Endothelial cell of umbilical vein (primary cell): ENCODE measurements at places on chromosomes 11 and 22. TPM values are rescaled to one million over a fixed set of nuclear protein-coding genes. Genes with fewer than 3 reads are reported as not detected.

Gene TMEM132A
- polyA plus RNA-seq: 74.3 and 97.9 TPM in 2 replicates

Gene CCDC116
- polyA plus RNA-seq: 0.18 and 0.21 TPM in 2 replicates

Gene MOB2
- 50.6 and 54.9 TPM in 2 replicates for polyA plus RNA-seq

Gene CBY1
- polyA plus RNA-seq: 38.9 and 41.8 TPM in 2 replicates

Gene PKDREJ
- not detected in 2 replicates for polyA plus RNA-seq

Gene OR51B2
- polyA plus RNA-seq: not detected in 2 replicates

Gene GLB1L2
- 0.48 and 0.59 TPM in 2 replicates for polyA plus RNA-seq

Gene LRRC32
- polyA plus RNA-seq: 70.2 and 77.2 TPM in 2 replicates

Gene MMP7
- polyA plus RNA-seq: 0.25 and 0.65 TPM in 2 replicates

- H3K27ac ChIP-seq: no peak overlapping the region
- no peak overlapping the region for H3K4me3 ChIP-seq
- no peaks in the 10 kb centered on the region for H3K36me3 ChIP-seq
- H3K27me3 ChIP-seq: no peaks in the 10 kb centered on the region
- peaks cover 51% of the 10 kb centered on the region for H3K4me1 ChIP-seq
Measured at GRCh38 chr11:62547691-62548281, 1.2 kb upstream of the AHNAK start.

DNA sequence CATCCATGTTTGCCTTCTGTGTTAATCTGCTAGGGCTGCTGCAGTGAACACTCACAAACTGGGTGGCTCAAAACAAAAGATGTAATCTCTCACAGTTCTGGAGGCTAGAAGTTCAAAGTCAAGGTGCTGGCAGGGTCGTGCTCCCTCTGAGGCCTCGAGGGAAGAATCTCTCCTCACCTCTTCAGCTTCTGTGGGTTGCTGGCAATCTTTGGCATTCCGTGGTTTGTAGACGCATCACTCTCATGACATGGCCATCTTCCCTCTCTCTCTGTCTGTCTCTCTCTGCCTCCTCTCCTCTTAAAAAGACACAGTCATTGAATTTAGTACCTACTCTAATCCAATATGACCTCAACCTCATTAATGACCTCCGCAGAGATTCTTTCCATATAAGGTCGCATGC, 78.8 kb downstream of the TSPAN18 start:
- DNase-seq: no peak
- H3K27me3 ChIP-seq: peaks cover 13% of the 10 kb centered on the region
- no peaks in the 10 kb centered on the region for H3K36me3 ChIP-seq
- no peak overlapping the region for H3K4me3 ChIP-seq

DNA sequence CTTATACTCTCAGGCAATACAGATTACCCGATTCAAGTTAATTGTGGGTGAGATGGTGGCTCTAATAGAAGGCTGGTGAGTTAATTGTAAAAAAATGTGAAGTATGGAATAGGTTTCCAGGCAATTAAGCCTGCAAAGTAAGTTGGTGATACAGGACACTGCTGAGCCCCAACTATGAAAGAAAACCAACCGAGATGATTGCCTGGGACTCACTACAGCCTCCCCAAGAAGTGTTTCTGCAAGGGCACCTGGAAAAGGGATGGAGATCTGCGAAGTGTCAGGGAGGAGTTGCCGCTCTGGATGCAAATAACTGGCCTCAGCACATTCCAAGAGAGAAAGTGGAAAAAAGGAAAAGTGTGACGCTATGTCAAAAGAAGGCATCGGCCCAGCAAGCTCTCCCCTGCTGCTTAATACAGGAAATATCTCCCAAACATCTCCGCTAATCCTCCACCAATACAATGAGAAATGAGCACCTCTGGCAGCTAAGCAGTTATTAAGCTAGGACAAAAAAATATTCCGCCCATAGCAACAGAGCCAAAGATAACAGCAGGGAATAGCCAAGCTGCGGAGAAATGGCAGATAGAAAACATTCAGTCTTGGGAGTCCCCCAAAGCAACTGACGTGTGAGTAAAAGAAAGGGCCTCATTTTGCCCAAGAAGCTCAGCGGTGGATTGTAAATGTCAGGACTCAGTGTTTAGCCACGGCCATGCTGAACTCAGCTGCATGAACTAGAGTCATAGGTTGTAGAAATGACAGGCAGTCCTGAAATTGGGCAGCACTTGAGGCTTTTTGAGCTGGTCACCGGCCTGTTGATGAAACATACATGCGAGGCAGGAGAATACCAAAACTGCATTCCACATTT, 133.7 kb downstream of the SNX19 start:
- H3K27me3 ChIP-seq: no peaks in the 10 kb centered on the region
- DNase-seq: peak; percentile 66
- H3K36me3 ChIP-seq: no peaks in the 10 kb centered on the region
- no peak overlapping the region for H3K4me3 ChIP-seq
- peaks cover 23% of the 10 kb centered on the region for H3K4me1 ChIP-seq
- H3K27ac ChIP-seq: peak overlapping the region; percentile 23

DNA sequence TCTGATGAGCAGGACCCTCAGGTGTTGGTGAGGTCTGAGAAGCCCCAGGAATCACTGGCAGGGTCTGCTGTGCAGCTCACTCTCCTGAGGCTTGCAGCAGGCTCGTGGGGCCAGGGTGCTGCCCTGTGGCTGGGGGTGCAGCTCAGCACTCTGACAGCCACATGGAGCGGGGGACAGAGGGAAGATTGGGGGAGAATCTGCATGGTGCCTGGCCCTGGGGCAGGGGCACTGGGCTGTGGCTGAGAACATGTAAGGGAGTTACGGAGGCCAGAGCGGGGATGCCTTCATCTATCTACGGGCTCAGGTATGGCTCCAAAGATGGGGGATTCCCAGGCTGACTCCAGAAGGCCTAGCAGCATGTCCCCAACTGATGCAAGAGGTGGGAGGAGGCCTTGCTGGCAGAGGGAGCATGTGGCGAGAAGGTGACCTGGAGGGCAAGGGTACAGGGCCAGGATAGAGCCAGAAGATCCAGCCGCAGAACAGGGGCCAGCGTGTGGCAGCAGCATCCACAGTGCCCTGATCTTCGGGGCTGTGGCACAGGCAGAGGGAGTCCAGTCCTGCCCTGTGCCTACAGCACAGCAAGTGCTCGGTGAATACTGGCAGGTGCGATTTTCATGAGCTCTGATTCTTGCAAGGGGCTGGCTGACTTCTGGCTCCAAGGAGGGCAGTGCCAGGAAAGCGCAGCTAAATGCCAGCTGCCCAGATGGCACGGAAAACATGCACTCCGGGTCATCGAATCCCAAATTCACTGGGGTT, 184.7 kb downstream of the CTTN start:
- H3K4me3 ChIP-seq: no peak overlapping the region
- H3K27me3 ChIP-seq: no peaks in the 10 kb centered on the region
- no peak for DNase-seq

- no peak overlapping the region for H3K4me3 ChIP-seq
- peaks cover 25% of the 10 kb centered on the region for H3K4me1 ChIP-seq
- no peaks in the 10 kb centered on the region for H3K36me3 ChIP-seq
- no peak for DNase-seq
Measured at GRCh38 chr22:36435516-36436415, 45.7 kb downstream of the TXN2 start.

GRCh38 chr11:82890936-82891335, 9.3 kb downstream of the PRCP start:
- peaks cover 35% of the 10 kb centered on the region for H3K4me1 ChIP-seq
- no peak for DNase-seq
- peak overlapping the region; percentile 63 for H3K27ac ChIP-seq

DNA sequence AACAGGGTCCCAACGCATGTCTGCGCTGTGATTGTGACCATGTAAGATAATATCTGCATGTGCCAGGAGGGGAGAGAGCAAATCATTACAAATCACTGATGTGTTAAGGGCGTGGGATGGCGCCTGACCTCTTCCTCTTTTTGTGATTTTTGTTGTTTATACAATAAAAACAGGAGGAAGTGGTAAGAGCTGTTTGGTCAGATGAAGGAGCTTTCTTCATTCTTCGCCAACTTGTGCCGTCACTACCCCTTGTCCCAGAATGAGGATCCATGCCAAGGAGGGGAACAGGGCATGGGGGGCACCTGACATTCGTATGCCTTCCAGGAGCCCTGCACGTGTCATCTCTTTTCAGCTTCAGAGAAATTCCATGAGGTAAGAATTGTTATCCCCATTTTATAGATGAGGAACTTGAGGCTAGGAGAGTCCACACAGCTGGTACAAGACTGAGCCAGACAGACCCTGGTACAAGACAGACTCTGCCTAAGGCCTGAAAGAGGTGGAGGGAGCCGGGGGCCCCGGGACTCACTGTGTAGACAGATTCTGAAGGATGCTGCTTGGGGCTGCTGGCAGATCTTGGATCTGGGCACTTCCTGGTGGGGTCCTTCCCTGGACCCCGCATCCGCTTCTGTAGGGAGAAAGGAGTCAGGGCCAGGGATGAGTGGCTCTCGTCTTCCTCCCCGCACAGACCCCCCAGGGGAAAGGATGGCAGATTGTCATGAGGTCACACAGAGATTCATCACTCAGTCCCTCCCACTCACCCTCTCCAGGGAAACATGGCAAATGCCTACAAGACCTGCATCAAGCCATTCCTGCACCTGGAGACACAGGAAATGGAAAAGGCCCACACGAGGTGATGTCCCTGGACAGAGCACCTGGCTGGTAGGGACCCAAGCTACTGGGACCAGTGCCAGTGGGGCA, 34.6 kb downstream of the NFAM1 start:
- DNase-seq: peak; percentile 24
- no peak overlapping the region for H3K27ac ChIP-seq
- no peaks in the 10 kb centered on the region for H3K4me1 ChIP-seq
- H3K27me3 ChIP-seq: peaks cover 2% of the 10 kb centered on the region
- H3K36me3 ChIP-seq: no peaks in the 10 kb centered on the region

DNA sequence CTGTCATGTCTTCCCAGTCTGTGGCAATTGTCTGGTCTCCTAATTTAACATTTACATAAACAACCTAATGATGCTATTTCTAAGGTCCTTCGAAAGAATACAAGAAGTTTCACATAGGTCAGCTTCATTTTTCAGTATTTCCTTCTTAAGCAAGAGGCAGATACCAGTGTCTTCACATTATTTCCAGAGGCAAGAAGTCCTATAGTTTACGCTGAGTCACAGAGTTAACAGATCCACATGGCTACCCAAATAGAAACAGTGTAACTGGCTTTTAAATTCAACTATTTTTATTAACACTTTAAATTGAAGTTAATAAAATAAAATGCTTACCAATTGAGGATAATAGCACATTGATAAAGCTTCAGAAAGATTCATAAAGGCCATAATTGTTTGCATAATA, 10.9 kb downstream of the PRRG4 start:
- H3K36me3 ChIP-seq: no peaks in the 10 kb centered on the region
- H3K27ac ChIP-seq: no peak overlapping the region
- no peak overlapping the region for H3K4me3 ChIP-seq
- H3K4me1 ChIP-seq: no peaks in the 10 kb centered on the region

GRCh38 chr11:24760681-24761080, 263.8 kb downstream of the LUZP2 start:
- H3K27ac ChIP-seq: no peak overlapping the region
- H3K36me3 ChIP-seq: no peaks in the 10 kb centered on the region
- H3K27me3 ChIP-seq: no peaks in the 10 kb centered on the region
- no peak for DNase-seq
- H3K4me1 ChIP-seq: no peaks in the 10 kb centered on the region

DNA sequence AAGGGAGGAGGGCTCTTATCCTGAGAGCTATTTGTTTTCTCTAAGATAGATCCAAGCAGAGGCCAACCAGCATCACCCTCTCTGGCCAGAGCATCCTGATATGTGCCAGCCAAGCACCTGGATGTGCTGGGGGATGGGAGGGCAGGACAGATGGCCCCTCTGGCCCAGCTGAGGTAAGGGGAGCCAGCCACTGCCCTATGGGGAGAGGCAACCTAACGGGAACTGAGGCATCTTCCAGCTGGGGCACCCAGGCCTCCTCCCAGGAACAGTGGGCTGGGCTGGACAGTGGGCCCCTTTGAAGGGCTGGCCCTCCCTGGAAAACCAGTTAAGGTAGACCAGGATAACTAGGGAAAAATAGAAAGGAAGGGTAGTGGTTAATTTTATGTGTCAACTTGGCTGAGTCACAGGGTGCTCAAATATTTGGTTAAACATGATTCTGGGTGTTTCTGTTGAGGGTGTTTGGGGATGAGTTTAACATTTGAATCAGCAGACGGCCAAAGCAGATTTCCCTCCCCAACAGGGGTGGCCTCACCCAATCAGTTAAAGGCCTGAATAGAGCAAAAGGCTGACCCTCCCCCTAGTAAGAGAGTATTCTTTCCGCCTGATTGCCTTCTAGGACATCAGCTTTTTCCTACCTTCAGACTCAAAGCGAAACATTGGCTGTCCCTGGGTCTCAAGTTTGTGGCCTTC, 595.1 kb downstream of the BUD13 start:
- no peaks in the 10 kb centered on the region for H3K4me1 ChIP-seq
- H3K27ac ChIP-seq: no peak overlapping the region
- H3K36me3 ChIP-seq: no peaks in the 10 kb centered on the region
- no peaks in the 10 kb centered on the region for H3K27me3 ChIP-seq
- no peak overlapping the region for H3K4me3 ChIP-seq

GRCh38 chr22:31279327-31279669, 13.0 kb downstream of the PIK3IP1 start:
- no peak overlapping the region for H3K27ac ChIP-seq
- peaks cover 8% of the 10 kb centered on the region for H3K36me3 ChIP-seq
- no peak overlapping the region for H3K4me3 ChIP-seq
- no peak for DNase-seq

- H3K27me3 ChIP-seq: no peaks in the 10 kb centered on the region
- peak; percentile 58 for DNase-seq
- H3K4me1 ChIP-seq: peaks cover 46% of the 10 kb centered on the region
- H3K36me3 ChIP-seq: no peaks in the 10 kb centered on the region
Measured at GRCh38 chr11:65911682-65912568, 6.9 kb downstream of the C11orf68 start.

- no peak for DNase-seq
- no peaks in the 10 kb centered on the region for H3K4me1 ChIP-seq
- peaks cover 49% of the 10 kb centered on the region for H3K36me3 ChIP-seq
- no peaks in the 10 kb centered on the region for H3K27me3 ChIP-seq
Measured at GRCh38 chr22:24066865-24067264, 55.8 kb downstream of the CABIN1 start.

- no peak for DNase-seq
- H3K36me3 ChIP-seq: no peaks in the 10 kb centered on the region
- H3K4me1 ChIP-seq: no peaks in the 10 kb centered on the region
- no peaks in the 10 kb centered on the region for H3K27me3 ChIP-seq
Measured at GRCh38 chr22:48370508-48371325, 1457.0 kb downstream of the BRD1 start.

- no peaks in the 10 kb centered on the region for H3K27me3 ChIP-seq
- no peak overlapping the region for H3K4me3 ChIP-seq
- H3K4me1 ChIP-seq: no peaks in the 10 kb centered on the region
- H3K36me3 ChIP-seq: no peaks in the 10 kb centered on the region
Measured at GRCh38 chr22:49015459-49015858, 812.2 kb downstream of the BRD1 start.

DNA sequence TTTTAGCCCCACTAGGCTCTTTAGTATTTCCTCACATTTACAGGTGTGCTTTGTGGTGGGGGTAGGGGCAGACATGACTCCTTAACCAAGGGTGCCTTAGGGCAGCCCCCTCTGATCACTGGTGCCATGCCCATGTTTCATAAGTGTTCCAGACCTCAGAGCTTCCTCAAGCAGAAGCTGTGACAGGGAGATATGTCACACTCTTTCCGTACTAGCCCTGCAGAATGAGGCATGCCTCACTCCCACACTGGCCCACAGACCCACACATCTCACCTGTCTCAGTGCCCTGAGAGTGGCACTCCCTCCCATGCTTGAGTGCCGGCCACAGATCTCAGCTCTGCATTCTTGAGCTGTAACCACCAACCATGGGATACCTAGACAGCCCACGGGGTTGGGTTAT, 22.9 kb upstream of the OR56B4 start:
- no peaks in the 10 kb centered on the region for H3K36me3 ChIP-seq
- no peak for DNase-seq
- H3K4me1 ChIP-seq: no peaks in the 10 kb centered on the region
- H3K27ac ChIP-seq: no peak overlapping the region
